Fibroblast of upper back skin (primary cell): ENCODE measurements at places on chromosomes 5 and 9.

DNA sequence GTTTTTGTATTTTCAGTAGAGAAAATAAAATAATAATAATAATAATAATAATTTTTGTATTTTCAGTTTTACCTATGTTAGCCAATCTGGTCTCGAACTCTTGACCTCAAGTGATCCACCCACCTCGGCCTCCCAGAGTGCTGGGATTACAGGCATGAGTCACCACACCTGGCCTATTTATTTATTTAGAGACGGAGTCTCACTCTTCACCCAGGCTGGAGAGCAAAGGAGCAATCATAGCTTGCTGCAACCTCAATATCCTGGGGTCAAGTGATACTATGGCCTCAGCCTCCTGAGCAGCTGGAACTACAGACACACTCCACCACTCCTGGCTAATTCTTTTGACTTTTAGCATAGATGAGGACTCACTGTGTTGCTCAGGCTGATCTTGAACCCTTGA lies 167.5 kb downstream of the TLE1 start:
- no peak for DNase-seq

DNA sequence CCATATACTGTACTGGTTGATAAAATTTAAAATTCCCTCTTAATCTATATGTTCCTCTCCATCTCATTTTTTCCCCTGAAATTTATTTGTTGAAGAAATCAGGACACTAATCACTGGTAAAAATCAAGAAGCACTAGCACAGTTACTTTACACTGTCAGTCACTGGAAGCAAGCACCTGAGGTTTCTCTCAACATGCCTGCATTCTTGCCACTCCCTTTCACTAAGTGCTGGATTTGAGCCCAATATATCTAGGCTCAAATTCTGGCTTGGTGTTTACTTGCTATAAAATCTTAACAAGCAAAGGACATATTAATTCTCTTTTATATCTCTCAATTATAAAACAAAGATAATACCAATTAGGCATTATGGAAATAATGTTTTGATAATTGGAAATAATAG lies 58.6 kb downstream of the DIAPH1 start:
- DNase-seq, result peak; percentile 32

DNA sequence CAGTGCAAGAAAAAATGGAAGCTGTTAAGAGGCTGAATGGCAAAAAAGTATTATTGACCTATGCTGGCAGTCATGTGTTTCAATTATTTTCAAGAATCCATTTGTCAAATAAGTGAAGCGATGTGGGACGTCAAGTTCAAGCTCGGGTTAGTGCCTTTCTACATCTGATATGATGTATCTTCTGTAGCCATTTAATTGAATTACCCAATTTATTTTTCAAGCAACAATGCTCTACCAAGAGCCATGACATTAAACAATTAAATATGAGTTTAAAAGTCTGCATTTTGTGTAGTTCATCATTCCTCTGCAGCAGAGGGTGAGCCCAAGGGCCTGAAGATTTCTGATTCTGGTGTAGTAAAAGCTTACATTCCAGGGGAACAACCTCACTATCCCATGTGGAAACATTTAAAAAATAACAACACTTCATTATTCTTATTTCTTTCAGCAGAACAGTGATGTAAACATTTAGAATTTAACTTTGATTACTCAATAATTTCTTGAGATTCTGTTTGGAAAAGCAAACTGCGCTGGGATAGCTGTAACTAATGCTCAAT lies 619.7 kb upstream of the ARRDC3 start:
- peak; percentile 22 for DNase-seq

GRCh38 chr9:88781628-88782391 lies 209.5 kb upstream of the S1PR3 start:
- DNase-seq, result peak; percentile 70

DNA sequence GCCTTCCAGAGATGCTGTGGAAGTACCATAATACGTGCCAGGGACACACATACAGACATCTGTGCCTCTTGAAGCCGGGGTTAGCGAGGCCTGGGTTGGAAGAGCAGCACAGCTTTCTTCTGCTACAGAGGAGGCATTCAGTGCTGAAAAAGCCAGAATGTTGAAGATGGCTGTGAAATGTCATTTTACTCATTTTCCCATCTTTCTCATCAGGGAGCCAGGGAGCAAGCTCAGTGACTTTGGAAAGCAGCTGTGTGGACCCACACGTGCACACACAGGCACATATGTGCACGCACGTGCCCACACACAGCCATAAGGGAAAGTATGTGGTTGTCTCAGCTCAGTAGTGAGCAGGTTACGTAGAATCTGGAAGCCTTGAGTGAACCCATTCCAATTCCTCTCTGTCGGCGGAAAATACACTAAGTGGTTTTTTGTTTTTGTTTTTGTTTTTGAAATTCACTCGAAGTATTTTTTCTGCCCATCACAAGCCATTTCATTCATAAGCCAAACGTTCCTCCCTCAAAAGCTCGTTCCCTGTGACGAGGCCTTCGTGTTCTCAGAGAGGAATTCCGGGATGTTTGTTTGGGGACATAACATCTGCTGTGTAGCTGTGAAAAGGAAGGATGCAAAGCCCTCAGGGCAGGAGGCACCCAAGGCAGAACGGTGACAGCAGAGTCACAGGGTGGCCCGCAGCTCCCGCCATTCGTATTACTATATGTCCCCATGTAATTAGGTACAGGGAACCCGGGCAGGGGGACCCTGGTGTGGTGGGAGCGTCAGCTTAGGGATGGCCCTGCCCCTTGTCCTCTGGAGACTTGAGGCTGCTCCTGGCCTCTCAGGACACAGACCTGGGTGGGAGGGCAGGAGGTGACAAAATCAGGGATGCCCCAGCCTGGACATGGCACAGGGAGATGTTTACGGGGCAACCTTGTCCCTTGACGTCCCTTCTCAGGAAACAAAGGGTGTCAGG lies 29.0 kb upstream of the ANKRD33B start:
- DNase-seq, result no peak

DNA sequence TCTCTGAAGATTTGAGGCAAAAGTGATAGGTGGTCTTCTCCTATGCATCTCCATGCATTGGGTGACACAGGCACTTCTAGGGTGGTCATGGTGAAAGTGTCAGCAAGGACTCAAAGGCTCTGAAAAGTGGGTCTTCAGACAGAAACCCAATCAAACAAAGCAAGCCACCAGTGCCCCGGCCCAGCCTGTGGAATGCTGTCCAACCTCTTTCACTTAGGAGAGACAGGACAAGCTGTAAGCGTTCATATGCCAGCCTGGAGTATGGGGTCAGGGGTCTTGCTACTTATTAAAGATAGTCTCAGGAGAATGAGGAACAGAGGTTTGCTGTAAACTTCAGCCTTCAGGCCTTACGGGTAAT lies 324.5 kb downstream of the GADD45G start:
- no peak for DNase-seq

DNA sequence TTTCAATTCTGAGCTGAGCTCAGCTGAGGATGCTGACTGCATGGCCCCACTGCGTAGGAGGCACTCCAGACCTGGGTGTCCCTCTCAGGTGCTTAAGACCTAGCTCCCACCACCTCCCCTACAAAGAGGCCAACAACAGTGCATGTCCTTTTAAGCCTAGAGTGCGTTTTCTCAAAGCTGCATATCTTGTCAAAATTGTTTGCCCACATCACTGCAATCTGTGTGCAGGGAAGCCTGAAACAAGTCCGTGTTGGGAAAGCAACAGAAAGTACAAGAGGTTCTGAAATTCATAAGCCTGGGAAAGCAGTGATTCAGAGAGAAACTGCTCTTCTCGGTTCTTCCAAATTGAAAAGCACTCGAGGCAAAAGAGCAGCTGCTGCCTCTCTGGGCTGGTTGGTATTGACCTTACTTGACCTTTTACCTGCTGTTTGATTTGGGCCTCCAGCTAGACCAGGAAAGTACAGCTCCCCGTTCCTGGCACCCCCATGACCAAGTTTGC lies 238.4 kb downstream of the NR2F1-AS1 start:
- DNase-seq, result no peak

- DNase-seq, result no peak
These were observed 14.1 kb upstream of the ARHGEF37 start for GRCh38 chr5:149567226-149567625.

DNA sequence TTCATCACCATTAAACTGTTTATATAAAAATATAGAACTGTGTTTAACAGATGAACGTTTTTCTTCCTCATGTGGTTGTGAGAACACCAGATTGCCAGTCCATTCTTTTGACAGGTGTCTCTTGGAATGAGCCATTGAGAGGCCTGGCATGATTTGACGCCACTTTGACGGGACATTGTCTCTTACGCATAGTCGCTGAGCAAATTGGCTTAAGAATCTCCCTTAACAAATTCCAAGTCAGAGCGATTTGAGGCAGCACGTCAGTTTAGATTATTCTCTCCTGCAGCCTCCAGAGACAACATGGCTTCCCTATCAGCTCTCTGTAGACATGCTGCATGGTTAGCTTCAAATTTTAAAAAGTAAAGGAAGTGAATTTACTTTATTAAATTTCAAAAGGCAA lies 510.7 kb upstream of the ACO1 start:
- DNase-seq, result no peak

DNA sequence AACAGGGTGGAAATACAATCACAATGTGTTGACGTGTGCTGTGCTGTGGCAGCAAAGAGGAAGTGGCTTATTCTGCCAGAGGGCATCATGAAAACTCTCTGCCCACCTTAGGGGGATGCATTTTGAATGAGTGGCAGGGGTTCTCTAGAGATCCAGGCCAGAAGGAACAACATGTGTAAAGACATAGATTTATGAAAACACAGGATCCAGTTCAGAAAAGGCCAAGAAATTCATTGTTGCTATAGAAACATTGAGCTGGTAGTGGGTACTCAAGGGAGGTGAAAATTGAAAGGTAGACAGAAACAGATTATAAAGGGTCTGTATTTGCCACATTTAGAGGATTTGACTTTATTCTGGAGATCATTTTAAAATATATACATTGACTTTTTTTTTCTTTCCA lies 417.7 kb downstream of the ENC1 start:
- no peak for DNase-seq

DNA sequence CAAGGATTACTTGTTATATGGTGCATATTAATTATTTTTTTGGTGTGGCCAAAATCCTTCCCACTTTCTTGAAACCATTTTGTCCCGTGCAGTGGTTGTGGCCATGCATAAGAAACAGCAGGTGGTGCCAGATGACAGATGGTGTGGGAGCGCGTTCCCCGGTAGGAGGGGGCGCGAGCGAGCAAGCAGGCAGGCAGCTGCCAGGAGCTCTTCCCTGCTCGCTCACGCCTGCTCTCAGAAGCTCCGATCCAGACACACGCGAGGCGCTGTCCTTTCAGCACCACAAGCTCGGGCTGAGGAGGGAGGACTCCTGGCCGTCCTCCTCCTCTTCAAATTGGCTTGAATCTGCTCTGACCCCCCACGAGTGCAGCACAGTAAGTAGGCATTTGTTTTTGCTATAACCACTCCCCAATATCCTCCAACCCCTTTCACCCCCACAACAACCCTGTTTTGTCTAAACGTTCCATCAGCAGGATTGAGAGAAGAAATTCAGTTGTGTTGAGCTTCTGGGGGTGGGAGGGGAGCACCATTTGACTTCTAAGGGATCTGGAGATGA lies at the start of gene NSG2:
NSG2 (plus strand) TSS at position 237 of the 556 bp plus-strand sequence. CDS start 1,050 bp downstream, outside the sequence.
- peak; percentile 87 for DNase-seq

DNA sequence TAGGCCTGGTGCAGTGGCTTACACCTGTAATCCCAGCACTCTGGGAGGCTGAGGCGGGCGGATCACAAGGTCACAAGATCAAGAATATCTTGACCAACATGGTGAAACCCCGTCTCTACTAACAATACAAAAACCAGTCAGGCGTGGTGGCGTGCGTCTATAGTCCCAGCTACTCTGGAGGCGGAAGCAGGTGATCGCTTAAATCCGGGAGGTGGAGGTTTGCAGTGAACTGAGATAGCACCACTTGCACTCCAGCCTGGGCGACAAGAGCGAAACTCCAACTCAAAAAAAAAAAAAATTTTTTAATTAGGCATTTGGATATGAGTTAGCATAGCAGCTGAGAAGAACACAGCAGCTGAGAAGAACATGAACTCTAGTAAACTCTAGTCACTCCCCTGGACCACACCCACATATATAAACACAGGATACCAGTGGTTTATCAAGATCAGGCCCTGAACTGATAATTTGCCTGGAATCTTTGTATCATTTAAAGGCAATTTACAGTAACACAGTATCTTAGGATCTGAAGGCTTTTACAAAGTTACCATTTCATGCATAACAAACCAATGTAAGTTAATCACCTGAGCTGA lies 4.6 kb upstream of the UGCG start:
- no peak for DNase-seq

DNA sequence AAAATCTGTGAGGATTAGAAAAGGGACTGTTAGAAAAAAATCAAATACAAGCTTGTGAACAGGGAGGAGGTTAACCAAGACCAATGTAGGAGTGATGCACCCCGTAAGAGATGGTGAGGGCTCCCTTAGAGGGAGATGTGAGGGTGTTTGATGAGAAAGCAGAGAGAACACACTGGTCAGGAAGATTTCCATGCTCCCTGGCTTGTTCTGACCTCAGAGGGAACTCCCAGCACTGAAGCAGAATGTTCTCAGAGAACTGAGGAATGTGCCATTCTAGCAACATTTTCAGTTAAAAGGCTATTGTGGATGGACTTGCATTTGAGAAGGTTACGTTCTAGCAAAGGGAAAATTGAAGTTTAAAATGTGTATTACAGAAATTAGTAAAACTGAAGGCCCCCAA lies 110.6 kb downstream of the HTR4 start:
- no peak for DNase-seq

DNA sequence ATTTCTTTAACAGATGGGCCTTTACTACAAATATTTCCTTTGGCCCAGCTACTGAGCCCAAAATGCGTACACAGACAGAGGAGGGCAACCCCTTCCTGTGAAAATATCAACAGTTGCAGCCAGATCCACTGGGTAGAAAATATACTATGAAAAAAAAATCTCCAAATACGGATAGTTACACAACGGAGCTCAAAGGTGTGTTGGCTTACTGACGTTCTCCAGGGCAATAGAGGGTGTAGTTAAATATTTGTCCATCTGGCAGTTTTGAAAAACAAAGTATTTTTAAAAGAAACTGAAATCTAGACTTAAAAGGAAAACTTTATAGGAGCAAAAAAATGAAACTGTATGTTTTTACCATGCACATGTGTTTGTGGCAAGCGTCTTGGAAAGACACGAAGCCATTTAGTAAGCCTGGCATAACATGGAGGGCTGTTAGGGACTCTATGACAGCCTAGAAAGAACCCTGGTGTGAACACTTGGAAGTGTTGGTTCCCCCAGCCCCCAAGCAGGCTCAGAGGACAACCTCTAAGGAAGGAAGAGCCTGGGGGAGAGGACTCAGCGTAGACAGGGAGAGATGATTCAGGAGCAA lies 157.8 kb upstream of the TRPM3 start:
- DNase-seq, result no peak

GRCh38 chr5:143151056-143151700 lies 252.3 kb downstream of the NR3C1 start:
- DNase-seq, result no peak

DNA sequence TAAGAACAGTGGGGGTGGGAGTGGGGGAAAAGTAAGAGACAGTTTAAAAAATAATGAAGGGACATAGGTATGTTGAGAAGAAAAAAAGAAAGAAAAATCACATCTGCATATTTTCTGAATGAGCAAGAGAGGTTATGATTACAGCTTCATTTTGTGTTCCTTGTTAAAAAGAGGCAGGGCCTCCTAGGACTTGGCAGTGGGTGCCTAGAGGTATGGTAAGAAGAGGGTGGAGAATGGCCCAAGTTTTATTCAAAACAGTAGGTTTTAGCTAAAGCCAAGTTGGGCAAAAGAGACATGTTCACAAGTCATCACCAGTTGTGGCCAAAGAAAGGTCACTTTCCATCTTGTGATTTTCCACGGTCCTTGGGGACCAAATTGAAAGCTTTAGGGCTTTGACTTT lies 643.4 kb downstream of the CCDC171 start:
- DNase-seq, result peak; percentile 45
